AG04449 (cell line): ENCODE measurements at places on chromosomes 12 and 14.

DNA sequence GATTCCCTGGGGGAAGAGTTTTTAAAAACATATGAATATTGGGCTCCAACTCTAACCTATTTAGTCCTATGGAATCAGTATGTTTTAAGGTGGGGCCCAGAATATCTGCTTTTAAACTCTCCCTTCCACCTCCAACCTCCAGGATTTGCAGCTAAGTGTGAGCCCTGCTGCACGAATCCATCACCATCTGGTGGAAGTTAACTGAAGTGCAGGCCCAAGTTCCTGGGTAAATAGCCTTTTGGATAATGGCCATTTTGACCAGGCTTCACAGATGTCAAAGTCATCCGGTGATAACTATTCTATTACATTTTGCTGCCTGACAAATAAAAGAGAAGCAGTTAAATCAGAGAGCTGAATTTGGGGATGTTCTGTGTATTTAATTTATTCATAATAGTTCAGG is 58.1 kb upstream of the RMST start:
- no peak for DNase-seq

DNA sequence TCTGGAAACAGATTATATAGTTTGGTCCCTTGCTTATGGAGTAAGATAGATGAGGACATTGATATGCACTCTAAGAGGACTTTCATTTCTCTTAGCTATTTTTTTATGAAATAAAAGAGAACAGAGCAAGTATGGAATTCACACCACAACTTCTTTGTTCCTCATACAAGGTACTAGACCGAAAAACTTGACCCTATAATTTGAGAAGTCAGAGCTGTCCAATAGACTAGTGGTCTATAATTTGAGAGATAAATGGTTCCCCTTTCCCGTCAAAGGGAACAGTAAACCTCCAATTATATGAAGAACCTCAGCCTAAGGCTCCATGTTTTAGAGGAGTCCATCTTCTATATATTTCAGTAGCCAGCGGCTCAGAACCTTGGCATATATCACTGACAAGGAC is 58.5 kb upstream of the HIF1A start:
- no peak for DNase-seq

DNA sequence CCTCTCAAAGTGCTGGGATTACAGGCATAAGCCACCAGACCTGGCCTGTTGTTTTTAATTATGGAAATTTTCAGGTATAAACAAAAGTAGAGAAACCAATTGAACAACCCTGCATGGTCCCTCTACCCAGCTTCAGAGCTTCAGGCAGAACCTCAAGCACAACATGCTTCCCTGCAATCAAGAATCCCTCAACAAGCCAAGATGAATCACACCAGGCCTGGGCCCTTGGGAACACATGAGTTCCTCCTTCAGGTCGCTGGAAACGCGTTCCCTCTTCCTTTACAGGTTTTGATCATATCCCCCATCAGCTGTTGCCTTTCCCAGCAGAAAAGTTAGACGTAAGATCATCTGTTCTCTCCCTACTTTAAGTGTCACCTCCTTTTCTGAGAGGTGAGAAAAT is 20.5 kb upstream of the CORO1C start:
- no peak for DNase-seq

- no peak for DNase-seq
These were observed 79.3 kb downstream of the DNAI7 start for GRCh38 chr12:25115677-25116076.

- DNase-seq: no peak
These were observed 113.2 kb upstream of the FLRT2 start for GRCh38 chr14:85416771-85417170.

DNA sequence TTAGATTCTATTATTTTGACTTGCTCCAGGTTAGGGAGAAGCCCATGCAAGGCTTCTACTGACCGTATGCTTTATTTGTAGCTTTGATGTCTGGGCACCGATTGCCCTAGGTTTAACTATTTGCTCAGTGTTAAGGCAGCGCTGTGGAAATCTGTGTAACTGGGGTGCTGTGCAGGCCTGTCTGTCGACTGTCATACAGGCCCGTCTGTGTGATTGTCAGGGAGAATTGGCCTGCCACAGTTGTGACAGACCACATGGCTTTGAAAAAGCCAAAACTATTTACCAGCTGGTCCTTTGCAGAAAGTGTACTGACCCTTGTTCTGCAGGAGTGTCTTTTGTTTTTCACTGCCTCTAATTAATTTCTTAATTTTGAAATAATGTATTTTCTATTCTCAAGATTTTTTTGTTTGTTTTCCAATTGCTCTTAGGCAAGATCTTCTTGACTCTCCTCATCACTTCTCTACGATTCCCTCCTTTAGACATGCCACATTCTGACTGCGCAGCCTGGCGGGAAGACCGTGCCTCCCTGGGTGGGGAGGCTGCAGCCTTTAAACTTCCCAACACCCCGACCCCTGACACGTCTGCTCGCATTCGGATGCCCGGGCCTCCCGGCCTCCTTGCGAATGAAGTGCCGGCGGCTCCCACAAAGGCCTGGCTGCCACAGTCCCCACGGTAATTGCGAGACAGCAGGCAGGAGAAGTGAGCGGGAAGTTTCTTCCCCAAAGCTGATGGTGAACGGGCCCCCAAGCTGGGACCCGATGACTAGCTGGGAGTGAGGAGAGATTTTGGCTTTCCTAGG is 99.0 kb upstream of the EVL start:
- no peak for DNase-seq

- DNase-seq: no peak
These were observed 7.9 kb downstream of the MBD6 start for GRCh38 chr12:57530396-57531142.

- no peak for DNase-seq
These were observed 70.4 kb downstream of the RPL10L start for GRCh38 chr14:46581036-46581671.

GRCh38 chr12:50618864-50619609 is 114.3 kb downstream of the DIP2B start:
- no peak for DNase-seq

GRCh38 chr12:124919521-124920352 is 5.3 kb upstream of the UBC start:
- no peak for DNase-seq

- no peak for DNase-seq
These were observed 6.8 kb downstream of the KRT2 start for GRCh38 chr12:52645120-52645761.

DNA sequence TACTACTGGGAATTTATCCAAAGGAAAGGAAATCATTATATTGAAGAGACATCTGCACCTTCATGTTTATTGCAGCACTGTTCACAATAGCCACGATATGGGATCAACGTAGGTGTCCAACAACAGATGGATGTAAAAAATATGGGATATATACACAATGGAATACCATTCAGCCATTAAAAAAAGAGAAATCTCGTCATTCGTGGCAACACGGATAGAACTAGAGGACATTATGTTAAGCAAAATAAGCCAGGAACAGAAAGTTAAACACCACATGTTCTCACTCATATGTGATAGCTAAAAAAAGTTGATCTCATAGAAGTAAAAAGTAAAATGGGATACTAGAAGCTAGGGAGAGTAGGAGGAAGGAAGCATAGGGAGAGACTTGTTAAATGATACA is 82.9 kb upstream of the CLMN start:
- DNase-seq: no peak

- DNase-seq: peak; percentile 59
These were observed 76.3 kb upstream of the RTL1 start for GRCh38 chr14:100979780-100980179.

DNA sequence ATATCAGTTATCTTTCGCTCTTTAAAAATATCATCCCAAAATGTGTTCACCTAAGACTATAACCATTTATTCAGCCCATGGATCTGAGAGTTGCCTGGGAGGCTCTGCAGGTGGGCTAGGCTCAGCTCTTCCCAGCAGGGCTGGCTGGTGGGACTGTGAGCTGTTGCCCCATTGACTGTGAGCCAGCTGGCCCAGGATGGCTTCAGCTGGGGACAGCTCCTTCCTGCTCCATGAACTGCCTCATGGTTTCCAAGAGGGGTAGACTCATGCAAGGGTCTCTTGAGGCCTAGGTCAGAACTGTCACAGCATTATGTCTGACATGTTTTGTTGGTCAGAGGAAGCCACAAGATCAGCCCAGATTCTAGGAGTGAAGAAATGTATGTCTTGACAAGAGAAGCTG is 114.1 kb upstream of the E2F7 start:
- no peak for DNase-seq

DNA sequence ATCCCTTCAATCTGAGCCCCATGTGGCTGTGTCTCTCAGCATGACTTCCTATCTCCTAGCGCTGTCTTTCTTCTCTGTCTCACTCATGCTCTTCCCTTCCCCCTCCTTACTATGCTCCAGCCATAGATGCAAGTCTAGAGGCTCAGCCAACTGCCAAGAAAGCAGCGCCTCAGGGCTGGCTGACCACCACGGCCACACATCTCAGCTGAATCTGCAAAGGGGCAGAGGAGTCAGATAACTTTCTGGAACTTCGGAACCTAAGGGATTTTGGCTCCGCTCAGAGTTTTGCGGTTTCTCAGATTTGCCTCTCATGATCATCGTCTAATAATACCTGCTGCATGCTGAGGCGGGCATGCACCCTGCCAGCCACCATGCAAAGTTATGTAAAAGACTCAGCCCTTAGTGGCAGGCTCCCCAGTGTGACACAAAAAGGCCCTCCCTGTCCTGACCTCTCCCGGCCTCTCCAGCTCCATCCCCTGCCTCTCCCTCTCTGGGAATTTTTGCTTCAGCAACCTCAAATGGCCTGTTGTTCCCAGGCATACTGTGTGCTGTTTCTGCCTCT is 5.0 kb upstream of the FGF6 start:
- DNase-seq: no peak

DNA sequence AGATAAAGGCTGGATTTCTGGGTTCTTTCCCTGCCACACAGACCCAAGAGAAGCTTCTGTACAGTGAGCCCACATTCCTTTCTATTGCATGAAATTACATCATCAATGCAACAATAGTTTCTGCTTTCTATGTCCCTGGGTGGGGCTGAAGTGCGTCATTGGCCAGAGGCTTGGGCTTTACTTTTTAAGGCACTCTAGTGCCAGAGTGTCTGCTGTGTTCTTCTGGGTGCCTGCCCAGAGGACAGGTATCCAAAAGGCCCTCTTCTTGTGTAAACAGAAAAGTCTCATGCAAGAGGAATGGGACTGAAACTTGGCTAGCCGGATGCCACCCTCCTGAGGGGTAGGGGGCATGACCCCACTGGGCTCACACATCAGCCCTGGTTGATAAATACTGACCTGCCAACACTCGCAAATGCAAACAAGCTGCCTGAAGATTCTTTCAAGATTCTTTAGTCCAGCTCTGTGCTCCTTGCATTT is 5.9 kb downstream of the KRT86 start:
- DNase-seq: peak; percentile 83

GRCh38 chr12:66693901-66694513 is 15.1 kb upstream of the GRIP1 start:
- peak; percentile 17 for DNase-seq

GRCh38 chr12:24045816-24046257 is 96.4 kb upstream of the SOX5 start:
- DNase-seq: no peak

DNA sequence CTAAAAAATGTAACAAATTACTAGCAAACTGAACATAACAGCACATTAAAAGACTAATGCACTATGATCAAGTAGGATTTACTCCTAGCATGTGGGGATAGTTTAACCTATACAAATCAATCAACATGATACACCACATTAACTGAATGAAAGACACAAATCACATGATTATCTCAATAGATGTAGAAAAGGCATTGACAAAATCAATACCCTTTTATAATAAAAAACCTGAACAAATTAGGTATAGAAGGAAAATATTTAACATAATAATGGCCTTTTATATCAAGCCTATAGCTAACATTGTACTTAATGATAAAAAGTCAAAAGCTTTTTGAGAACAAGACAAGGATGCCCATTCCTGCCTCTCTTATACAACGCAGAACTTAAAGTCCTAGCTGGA is 540.0 kb downstream of the RERGL start:
- no peak for DNase-seq

DNA sequence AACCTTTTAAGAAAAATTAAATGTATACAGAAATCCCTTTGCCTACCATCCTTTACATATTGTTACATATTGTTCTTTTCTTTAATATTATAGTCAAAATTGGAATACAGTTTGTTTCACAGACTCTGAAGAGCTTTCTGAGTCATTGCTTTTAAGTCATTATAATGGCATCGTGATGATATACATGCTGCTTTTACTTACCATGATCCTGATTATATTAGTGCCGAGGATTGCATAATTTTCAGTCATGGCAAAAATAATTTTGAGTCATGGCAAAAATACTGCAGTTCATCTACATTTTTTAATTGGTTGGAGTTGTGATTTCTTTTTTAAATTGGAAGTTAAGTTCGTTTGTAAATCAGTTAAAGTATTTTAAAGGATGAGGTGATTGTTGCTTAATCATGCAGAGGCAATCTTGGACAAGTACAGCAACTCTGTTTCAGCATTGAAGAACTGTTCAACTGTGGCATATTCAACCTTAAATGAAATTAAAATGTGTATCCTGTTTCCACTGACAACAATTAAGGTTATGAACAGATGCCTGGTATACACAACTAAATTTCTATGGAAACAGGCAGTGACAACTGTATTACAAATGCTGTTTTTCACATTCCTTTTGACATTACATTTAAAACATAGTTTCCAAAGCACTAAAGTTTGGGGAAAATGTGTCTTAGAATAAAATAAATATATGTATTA is 142.3 kb downstream of the PCNX1 start:
- DNase-seq: no peak

- DNase-seq: no peak
These were observed 95.8 kb downstream of the SLC15A4 start for GRCh38 chr12:128727999-128728398.

- DNase-seq: no peak
These were observed 131.2 kb downstream of the CRADD start for GRCh38 chr12:93808169-93808899.

DNA sequence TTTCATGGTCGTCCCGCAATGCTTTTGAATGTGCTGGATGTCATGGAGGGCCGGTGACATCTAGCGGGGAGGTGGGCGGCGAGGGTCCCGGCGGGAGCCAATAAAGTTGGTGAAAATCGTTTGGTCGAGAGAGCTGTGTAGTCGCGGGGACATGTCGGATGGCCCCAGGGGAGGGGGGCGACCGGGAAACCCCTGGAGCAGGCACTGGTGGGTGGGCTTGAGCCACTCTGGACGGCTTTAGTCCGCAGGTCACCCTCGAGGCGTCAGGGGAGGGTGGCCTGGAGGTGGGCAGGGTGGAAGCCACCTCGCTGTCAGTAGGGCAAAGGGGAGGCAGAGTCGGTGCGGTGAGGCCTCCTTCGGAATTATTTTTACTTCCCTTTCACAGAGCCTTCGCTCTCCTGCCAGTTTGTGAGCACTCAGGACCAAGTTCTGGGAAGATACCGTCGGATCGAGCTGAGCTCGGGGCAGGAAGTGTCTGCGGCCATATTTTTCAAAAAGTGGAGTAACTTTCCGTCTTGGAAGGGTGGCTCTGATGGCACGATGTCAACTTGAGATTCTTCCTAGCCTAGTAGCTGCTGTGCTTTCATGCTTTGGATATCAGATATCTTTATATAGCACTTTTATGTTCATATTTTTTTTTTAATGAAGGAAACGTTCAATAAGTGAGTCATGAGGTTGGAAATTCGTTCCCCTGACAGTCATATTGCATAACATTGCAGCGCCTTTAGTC is 28.2 kb downstream of the WBP11 start:
- DNase-seq: no peak
